ENCODE measurements at places on chromosomes 7 and 10. TPM values are rescaled to one million over a fixed set of nuclear protein-coding genes. Genes with fewer than 3 reads are reported as not detected.

GRCh38 chr7:149689291-149689721, 84.1 kb downstream of the ZNF467 start:
- DNase-seq, result no peak
- no peak overlapping the region for H3K27ac ChIP-seq
- peaks cover 13% of the 10 kb centered on the region for H3K27me3 ChIP-seq
- no peaks in the 10 kb centered on the region for H3K36me3 ChIP-seq

DNA sequence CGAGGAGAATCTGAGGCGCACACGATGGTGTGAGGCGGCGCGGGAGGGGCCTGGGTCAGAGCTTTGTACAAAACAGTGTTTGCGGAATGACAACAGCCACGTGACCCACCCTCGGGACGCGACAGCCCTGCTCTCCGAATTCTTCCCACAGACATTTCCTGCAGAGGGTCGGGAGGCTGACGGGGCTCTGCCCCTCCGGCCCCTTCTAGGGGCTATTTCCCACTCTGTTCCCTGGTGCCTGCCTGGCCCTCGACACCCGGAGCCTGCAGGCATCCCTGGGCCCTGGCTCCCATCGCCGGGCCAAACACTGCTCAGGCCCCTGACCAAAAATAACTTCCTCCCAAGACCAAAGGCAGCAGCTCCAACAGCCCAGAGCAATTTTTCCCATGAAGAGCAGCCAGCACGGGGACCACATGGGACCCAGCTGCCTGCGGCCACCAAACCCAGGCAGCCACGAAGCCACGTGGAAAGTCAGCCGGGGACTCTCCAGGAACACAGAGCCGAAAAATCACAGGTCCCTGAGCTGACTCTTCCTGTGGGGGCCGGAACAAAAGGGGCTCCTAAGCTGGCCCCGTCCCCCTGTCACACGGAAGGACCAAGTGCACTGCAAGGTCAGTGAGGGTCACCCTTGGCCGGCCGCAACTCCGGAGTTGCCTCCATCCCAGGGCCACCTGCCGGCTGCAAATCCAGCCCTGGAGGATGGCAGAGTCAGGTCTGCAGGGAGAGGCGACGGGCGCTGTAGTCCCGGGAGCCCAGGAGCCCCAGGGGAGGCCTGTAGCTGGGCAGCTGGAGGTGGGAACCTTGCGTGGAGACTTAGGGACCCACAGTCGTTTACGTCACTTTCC, 42.0 kb downstream of the PAPOLB start:
- no peaks in the 10 kb centered on the region for H3K4me1 ChIP-seq
- H3K4me3 ChIP-seq, result no peak overlapping the region
- peaks cover 11% of the 10 kb centered on the region for H3K27me3 ChIP-seq
- DNase-seq, result no peak
- H3K27ac ChIP-seq, result no peak overlapping the region

DNA sequence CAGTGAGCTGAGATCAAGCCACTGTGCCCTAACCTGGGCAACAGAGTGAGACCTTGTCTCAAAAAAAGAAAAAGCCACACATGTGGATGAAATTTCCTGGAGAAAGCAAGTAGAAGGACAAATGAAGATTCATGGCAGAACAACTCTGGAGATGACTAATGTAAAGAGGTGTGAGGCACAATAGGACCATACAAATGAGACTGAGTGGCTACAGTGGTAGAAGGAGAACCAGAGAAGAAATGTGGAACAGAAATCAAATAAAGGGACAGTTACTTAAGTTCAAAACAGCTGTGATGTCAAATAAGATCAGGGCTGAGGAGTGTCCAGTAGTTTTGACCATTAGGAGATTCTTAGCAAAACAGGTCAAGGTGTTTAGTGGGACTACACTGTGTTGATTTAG, 130.9 kb upstream of the CDK6 start:
- H3K27ac ChIP-seq, result no peak overlapping the region
- H3K4me3 ChIP-seq, result no peak overlapping the region
- no peaks in the 10 kb centered on the region for H3K27me3 ChIP-seq
- no peaks in the 10 kb centered on the region for H3K36me3 ChIP-seq
- no peak for DNase-seq
- H3K4me1 ChIP-seq, result no peaks in the 10 kb centered on the region

DNA sequence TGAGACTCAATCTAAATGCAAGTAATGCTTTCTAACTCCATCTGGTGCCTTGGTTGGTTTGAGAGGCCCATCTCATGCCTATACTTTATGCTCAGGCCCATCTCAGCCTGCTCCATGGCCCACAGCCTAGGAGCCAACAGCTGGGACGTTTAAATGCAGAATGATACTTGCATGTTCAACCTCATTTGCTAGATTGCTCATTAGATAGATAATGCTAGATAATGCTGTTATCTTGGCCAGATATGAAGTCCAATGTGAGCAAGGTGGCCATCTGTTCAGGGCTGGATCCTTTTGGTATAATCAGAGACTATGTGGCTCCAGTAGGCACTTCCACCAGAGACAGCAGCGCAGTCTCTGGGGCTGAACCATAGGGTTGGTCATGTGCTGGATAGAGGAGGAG, 321.6 kb upstream of the PHYHIPL start:
- peaks cover 51% of the 10 kb centered on the region for H3K4me1 ChIP-seq
- H3K36me3 ChIP-seq, result peaks cover 11% of the 10 kb centered on the region
- H3K27ac ChIP-seq, result no peak overlapping the region
- no peak overlapping the region for H3K4me3 ChIP-seq

GRCh38 chr10:69415951-69416350, 767 bp downstream of the TACR2 start:
- no peaks in the 10 kb centered on the region for H3K36me3 ChIP-seq
- peaks cover 12% of the 10 kb centered on the region for H3K4me1 ChIP-seq
- peaks cover 15% of the 10 kb centered on the region for H3K27me3 ChIP-seq

- no peak for DNase-seq
- H3K4me3 ChIP-seq, result no peak overlapping the region
- peaks cover 22% of the 10 kb centered on the region for H3K36me3 ChIP-seq
- H3K4me1 ChIP-seq, result no peaks in the 10 kb centered on the region
- H3K27me3 ChIP-seq, result peaks cover 2% of the 10 kb centered on the region
Measured at GRCh38 chr7:73696372-73696771, 13.0 kb downstream of the BUD23 start.

GRCh38 chr7:28192786-28193585, 12.4 kb upstream of the JAZF1 start:
- no peak for DNase-seq
- H3K4me3 ChIP-seq, result no peak overlapping the region
- peaks cover 9% of the 10 kb centered on the region for H3K4me1 ChIP-seq
- H3K27ac ChIP-seq, result no peak overlapping the region

GOLGA7B gene
- not detected for total RNA-seq

HOXA10 gene
- total RNA-seq, result 41.1 TPM

CAV1 gene
- 1,104 TPM for total RNA-seq

DNA sequence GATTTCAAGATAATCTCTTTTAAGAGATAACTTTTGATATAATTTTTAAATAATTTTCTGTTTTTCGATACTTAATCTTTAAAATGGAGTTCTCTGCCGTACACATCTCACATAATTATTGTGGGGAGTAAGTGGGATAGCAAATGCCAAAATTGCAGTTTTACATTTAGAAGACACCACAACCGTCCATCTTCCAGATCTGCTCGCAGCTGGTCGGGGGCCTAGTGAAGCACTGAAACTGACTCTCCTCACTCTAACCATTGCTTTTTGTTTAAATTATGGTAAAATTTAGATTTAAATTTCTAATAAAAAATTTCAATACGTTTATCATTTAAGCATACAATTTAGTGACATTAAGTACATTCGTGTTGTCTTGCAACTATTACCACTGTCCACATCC, 94.2 kb downstream of the PRR15 start:
- H3K27me3 ChIP-seq, result no peaks in the 10 kb centered on the region
- DNase-seq, result no peak
- H3K36me3 ChIP-seq, result no peaks in the 10 kb centered on the region
- H3K27ac ChIP-seq, result no peak overlapping the region
- H3K4me3 ChIP-seq, result no peak overlapping the region
- H3K4me1 ChIP-seq, result peaks cover 4% of the 10 kb centered on the region

DNA sequence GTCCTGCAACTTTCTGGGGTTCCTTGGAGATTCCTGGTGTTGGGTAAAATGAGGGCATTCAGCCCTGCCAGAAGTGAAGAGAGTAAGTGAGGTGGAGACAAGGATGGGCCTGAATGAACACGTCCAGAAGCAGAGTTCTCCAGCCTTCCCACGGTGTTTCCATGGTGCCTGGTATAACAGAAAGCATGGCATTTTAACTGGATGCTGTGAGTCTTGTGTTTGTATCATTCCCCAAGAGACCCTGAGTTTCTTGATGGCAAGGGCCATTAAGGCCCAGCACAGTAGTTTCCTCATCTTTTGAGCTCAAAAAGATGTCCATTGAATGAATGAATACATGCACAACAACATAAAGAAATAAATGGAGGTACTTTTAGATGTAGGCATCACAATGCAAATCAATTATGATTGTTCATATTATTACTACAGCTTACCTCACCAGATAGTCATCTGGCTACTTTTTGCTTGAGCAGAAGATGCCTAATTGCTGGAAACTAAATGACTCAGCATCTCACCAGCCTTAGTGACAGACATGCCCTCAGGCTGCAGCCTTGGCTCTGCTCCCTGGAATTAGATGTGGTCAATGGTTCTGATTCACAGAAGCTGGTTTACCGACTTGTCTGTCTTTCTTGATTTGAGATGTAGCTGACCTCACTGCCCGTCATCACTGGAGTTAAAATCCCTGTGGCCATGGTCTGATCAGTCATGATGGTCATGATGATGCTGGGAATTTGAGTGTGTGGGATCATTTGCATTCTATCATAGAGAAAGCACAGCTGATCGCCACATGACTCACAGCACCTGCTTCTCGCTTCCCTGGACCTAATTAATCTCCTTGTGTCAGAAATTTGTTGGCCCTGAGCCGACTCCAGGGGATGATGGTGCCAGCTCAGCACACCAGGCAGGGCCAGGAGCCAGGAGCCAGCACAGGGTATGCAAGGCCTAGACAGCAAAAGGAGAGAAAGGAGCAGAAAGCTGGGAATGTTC, 83.9 kb downstream of the CXCL12 start:
- H3K27ac ChIP-seq, result peak overlapping the region; percentile 82
- peaks cover 21% of the 10 kb centered on the region for H3K36me3 ChIP-seq

GRCh38 chr7:102044984-102045673, 227.7 kb downstream of the CUX1 start:
- peak; percentile 85 for DNase-seq
- peak overlapping the region; percentile 80 for H3K4me3 ChIP-seq
- peaks cover 2% of the 10 kb centered on the region for H3K36me3 ChIP-seq
- H3K27me3 ChIP-seq, result no peaks in the 10 kb centered on the region

CNNM1 gene
- 4.4 TPM for total RNA-seq

DNA sequence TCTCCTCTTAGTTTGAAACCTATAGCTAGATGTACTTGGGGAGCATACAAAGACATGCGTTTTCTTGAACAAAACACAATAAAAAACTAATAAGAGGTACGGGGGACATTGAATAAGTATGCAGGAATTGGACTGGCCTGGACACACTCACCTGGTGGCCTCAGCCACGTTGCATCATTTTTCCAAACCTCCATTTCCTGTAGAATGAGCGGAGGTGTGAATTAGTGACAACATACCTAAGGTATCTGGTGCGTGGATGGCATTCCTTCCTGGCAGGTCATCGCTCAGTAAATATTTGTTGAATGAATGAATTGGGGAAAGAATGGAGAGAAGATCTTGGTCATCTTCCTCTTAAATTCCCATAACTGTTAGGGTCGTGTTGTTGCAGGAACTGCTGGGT, 103.2 kb upstream of the CTBP2 start:
- DNase-seq, result peak; percentile 29
- H3K36me3 ChIP-seq, result no peaks in the 10 kb centered on the region
- no peak overlapping the region for H3K27ac ChIP-seq
- H3K27me3 ChIP-seq, result peaks cover 1% of the 10 kb centered on the region
- H3K4me3 ChIP-seq, result no peak overlapping the region

- H3K27me3 ChIP-seq, result no peaks in the 10 kb centered on the region
- peaks cover 16% of the 10 kb centered on the region for H3K36me3 ChIP-seq
- no peak for DNase-seq
- peak overlapping the region; percentile 85 for H3K27ac ChIP-seq
Measured at GRCh38 chr10:120475844-120476791, 19.1 kb downstream of the PLPP4 start.

DNA sequence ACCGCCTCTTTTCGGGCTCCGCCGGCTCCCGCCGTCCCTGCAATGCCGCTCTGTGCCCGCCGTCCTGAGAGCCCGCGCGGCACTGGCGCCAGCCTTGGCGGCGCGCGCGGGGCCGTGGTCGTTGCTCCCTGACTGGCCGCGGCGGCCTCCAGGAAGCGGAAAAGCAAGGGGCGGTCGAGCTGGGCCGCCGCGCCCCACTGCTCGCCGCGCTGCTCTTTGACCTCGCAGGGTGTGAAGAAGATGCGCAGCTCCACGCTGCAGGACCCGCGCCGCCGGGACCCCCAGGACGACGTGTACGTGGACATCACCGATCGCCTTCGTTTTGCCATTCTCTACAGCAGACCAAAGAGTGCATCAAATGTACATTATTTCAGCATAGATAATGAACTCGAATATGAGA, at the start of gene CDC14C:
CDC14C (plus strand) TSS at position 115 of the 400 bp plus-strand sequence; CDS start at position 241, 126 bp downstream.
- no peaks in the 10 kb centered on the region for H3K4me1 ChIP-seq
- no peaks in the 10 kb centered on the region for H3K36me3 ChIP-seq
- DNase-seq, result no peak
- H3K27ac ChIP-seq, result no peak within 1 kb of the TSS
- no peaks in the 10 kb centered on the region for H3K27me3 ChIP-seq

UROS gene
- total RNA-seq, result 93.9 TPM

DNA sequence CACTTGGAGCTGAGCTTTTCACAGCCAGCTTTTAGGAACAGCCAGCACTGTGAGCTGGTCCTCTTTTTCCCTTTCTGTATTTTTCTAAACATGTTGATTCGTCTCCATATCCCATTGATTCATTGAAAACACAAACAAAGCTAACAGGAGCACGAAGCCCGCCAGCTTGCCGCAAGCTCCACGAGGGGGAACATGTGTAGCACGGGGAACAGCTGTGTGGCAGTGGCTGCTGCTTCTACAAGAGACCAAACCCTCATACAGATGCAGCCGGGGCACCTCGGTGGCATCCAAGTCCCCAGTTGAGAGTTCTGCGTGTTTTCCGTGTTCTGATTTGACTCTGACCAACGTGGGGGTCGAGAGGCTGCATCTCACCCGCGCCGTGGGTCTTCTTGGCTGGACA, 80.8 kb upstream of the SH2B2 start:
- peaks cover 5% of the 10 kb centered on the region for H3K36me3 ChIP-seq
- H3K4me3 ChIP-seq, result no peak overlapping the region
- no peak for DNase-seq

DNA sequence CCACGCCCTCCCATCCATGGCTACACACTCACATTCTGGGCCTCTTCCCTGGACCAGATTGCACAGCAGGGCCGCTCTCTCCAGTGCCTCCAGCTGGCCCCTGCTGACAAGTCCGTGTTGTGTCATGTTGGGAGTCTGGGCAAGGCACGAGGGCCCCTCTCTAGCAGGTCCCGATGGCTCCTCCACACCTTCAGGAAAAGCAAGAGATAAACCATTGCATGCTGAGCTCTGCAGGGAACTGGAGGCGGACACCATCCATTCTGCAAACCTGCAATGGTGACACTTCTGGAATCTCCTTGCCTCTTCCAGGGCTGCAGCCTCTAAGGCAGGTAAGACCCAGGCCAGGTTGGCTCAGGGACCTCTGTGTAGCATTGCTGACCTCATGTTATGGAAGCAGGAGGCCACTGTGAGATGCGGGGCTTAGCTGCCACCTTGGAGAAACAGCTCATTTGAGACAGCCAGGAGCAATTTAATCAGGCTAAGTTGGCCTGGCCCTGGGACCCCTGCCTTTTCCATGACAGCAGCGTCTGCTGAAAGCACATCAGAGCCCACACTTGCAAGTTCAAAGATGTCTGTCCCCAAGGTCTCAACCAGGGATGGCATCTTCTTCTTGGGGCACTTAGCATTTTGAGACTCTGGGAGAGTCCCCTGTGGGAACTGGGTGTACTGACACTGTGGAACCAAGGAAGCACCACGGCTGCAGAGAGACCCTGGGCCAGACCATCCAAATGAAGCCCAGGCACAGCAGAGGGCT, 34.2 kb upstream of the LEP start:
- no peak overlapping the region for H3K27ac ChIP-seq
- H3K4me3 ChIP-seq, result no peak overlapping the region
- no peaks in the 10 kb centered on the region for H3K36me3 ChIP-seq
- H3K4me1 ChIP-seq, result peaks cover 6% of the 10 kb centered on the region
- no peak for DNase-seq
- peaks cover 40% of the 10 kb centered on the region for H3K27me3 ChIP-seq
